ENCODE measurements at places on chromosomes 7 and 10.
A peak's percentile ranks its signal among the peaks of the same experiment; 100 is the strongest.

DNA sequence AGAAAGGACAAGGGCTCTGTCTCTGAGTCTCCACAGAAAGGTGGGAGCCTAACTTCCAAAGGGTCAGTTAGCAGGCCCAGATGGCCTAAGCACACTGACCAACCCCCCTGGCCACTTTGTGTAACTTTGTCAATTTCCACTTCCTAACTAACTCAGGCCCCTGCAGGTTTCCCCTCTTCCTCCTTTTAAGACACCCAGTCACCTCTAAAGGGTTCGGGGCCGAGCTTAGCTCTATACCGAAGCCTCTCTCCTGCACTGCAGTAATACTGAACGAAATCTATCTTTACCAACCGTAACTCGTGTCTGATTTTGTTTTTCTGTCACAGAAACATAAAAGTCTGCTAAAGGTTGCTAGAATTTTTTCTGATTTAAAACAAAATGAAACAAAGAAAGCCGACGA, 44.4 kb downstream of the CCDC3 start:
- DNase-seq: no peak

DNA sequence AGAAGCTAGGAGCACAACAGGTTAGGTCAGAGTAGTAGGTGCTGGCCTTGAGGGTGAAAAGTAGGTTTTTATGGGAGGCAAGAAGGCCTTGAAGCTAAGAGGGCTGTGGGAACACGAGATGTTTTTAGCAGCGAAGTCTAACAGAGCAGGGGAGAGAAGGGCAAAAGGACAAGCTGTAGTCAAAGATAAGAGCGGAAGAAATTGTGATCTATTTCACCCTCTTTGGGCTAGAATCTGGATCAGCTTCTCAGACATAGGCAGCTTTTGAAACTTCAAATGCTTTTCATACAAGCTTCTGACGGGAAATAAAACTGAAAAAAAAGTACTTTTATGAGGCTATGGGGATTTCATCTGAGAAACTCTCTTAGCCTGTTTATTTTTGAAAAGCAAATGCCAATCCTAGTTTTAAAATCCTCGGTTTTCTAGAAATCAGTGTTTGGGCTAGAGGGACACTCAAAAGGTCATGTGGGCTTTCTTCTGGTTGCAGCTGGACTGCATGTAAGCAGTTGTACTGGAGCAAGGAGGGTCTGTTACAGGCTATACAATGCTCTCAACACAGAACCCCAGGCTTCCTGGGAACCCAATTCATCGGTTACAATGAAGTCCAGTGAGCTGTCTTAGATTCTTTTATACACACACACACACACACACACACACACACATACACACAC, 83.6 kb downstream of the RNF216 start:
- DNase-seq: no peak

- DNase-seq: no peak
These were observed 141.7 kb upstream of the SEMA3A start for GRCh38 chr7:84336303-84336702.

- peak; percentile 44 for DNase-seq
These were observed 171.3 kb downstream of the MAGI2 start for GRCh38 chr7:79282070-79282694.

GRCh38 chr7:36430881-36431280, 41.2 kb downstream of the ANLN start:
- no peak for DNase-seq

GRCh38 chr10:76126607-76127527, 695.4 kb downstream of the LRMDA start:
- no peak for DNase-seq

DNA sequence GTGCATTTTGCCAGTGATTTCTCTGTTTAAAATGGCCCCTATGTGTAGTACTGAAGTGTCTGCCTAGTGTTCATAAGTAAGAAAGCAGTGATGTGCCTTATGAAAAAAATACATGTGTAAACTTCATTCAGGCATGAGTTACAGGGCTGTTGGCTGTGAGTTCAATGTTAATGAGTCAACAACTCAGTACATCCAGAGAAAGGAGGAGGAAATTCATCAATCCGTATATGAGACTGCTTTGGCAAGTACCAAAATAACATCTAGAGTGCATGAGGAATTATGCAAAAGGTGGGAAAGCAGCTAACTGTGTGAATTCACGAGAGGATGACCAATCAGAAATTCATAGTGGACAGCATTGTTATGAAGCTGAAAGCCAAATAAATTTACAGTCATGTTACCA, 255.6 kb downstream of the ZEB1 start:
- DNase-seq: no peak

DNA sequence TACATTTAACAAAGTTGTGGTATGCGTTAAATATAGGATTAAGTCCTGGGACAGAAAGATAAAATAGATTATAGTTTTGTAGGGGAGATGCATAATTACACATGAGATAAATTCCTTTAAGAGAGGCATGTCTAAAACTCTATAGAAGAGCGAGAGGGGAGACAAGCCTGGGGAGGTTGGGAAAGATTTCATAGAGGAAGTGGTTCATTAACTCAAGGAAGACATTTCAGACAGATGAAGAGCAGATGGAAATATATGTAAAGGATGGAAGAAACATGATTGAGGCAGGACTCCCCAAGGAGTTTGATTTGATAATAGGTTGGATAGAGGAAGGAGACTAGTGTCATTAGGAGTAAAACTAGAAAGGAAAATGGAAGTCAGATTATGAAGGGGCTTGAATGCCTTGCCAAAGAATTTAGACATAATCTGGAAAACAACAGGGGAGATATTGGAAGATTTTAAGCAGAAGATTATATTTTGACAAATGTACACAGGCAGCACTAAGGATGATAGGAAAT, 96.1 kb downstream of the PHTF2 start:
- no peak for DNase-seq

DNA sequence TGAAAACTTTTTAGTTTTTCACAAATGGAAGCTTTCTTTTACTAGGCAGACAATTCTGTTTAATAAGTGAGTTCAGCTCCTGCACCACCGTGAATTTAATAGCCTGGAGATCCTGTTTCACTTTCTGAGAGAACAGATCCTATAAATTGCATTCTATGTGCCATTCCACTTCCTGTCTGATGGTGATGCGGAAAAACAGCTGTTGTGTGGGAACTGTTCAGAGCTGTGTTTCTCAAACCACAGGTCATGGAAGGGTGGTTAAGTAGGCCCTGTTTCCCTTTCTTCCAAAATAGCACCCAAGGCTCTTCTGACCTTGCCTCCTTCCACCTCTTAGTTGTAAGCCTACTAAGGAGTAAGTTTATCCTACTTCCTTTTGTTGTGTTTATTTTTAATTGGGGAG, 97.2 kb upstream of the DKK1 start:
- peak; percentile 38 for DNase-seq

GRCh38 chr7:67018940-67019339, 22.3 kb downstream of the TYW1 start:
- DNase-seq: no peak

- no peak for DNase-seq
These were observed 30.6 kb downstream of the WDR37 start for GRCh38 chr10:1086787-1087186.

DNA sequence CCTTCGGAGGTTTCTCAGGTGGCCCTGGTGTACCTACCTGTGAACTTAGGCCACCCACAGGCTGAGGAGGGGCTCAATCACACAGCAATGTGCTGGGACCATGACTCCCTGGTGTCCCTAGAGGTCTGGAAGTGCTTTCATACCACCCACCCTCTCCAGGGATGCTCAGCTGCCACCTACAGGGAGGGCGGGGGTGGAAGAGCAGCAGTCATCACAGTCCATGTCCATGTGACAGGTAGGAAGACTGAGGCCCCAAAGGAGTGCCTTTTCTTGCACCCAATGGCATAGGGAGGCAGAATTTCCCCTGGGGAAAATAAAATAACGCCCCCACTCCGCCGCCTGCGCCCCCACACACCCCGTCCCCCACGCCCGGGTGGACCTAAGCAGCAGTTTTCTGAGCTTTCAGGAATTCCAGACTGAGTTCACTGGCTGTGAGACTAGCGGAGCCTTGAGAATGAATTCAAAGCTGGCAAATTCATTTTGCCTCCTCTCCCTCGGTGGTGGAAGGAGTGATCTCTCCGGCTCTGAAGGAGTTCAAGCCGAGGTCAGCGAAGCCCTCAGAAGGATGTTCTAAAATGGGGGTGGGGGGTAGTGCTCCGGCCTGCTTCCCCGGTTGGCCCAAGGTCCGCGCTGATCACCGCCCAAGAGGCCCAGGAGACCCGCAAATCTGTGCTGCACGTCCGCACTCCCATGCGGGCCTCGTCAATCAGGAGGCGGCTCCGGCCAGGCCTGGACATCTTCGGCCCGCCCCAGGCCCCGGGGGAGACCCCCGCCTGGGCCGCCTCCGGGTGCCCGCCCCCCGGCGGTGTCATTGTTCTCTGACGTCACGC, 2.1 kb upstream of the ZMIZ1 start:
- DNase-seq: no peak

DNA sequence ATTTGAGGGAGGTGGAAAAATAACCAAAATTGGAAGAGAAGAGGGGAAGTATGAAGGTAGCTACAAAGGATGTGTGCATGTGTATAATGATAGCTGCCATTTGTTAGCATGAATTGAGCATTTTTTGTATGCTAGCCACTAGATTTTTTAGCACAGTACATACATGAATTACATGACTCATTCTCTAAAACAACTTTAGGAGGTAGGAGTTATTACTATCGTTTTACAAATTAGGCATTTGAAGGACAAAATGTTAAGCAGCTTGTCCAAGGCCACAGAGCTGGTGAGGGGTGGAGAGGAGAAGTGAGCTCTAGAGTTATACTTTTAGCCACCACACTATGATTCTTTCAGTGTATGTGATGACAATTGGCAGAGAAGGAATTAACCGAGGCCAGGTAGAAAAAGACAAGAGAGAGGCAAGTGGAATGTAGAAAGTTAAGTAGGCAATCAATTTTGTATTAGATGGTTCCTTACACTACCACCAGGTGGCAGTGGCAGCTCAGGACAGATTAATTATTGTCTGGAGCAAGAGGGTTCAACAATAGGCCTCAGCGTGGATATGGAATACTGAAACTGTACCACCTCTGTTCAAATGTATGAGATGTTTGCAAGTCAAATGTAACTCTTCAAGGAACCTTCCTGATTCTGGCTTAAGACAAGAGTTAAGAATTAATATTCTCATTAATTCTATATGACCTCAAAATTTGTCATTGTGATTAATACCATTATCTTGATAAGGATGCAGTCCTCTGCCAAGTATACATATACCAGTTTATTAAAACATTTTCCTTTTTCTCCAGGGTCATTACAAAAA, 128.0 kb downstream of the MBL2 start:
- DNase-seq: peak; percentile 23

GRCh38 chr7:158443688-158444483, 143.7 kb downstream of the PTPRN2 start:
- DNase-seq: no peak

- no peak for DNase-seq
These were observed 105.4 kb downstream of the ZNF365 start for GRCh38 chr10:62479523-62479922.

- DNase-seq: peak; percentile 38
These were observed 97.5 kb upstream of the CCDC6 start for GRCh38 chr10:60003651-60004523.

- no peak for DNase-seq
These were observed 245.3 kb downstream of the SUGCT start for GRCh38 chr7:40380111-40380510.

DNA sequence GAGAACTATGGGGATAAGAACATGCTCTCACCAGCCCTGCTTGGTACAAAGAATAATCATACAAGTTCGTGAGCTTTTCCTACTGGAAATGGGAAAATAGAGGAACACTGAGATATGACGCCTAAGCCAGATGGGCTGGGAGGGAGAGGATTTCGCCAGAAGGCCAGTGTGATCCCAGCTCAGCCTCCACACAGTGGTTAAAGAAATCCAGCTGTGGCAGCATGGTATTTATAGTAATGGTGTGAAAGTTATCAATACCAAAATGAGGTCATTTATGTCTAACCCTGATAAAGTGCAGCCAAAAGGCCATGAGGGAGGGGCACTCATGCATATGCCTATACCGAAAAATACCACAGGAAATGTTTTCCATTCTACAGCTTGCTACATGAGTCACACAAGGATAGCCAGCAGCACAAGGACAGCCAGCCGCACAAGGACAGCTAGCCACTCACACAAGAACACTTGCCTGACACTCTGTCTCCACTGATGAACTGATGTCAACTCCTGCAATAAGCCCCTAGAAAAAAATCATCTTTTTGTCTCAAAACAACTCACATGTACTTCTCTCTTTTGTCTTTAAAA, 49.4 kb downstream of the FRMPD2 start:
- DNase-seq: no peak

DNA sequence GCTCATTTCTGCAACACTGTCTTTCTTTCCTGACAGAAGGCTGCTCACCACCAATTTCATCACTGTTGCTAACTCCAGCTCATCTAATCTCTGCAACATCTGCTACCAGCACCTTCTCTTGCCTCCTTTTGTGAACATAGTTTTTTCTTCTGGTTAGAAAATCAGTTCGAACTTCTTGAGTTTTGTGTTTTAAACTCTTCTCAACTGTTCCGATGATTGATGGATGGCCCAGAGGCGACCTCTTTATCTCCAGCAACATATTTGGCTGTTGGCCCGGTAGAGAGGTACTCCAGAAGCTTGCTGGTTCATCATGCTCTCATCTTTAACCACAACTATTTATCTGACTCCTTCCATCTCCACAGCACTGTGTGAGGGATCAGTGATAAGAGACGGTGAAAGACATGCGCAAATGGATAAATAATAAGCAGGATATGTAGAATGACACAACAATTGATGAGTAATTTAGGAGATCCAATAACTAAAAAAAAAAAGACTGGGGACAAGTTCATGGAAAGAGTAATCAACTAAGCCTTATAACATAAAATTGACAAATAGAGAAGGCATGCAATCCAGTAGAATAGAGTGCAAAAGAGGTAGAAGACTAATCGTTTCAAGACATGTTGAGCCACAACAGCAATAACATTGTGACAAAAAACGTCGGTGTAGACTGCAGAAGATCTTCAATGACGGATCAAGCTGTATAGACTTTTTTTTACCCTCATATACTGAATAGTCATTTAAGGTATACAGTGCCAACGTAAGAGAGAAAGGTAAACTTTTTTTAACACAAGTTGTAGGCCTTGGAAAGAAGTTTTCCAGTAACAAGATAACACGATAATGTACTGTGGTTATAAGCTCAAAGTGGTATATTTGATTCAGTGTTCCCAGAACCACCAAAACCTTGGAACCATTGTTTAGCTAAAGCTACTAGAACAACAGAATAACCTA, 152.2 kb downstream of the CRPPA start:
- no peak for DNase-seq

All from muscle of arm (tissue), 14 donors.